Endothelial cell (in vitro differentiated cells): ENCODE measurements at places on chromosomes 11 and 22.

- no peak for DNase-seq
These were observed 109.1 kb downstream of the LARGE1 start for GRCh38 chr22:33811208-33811607.

DNA sequence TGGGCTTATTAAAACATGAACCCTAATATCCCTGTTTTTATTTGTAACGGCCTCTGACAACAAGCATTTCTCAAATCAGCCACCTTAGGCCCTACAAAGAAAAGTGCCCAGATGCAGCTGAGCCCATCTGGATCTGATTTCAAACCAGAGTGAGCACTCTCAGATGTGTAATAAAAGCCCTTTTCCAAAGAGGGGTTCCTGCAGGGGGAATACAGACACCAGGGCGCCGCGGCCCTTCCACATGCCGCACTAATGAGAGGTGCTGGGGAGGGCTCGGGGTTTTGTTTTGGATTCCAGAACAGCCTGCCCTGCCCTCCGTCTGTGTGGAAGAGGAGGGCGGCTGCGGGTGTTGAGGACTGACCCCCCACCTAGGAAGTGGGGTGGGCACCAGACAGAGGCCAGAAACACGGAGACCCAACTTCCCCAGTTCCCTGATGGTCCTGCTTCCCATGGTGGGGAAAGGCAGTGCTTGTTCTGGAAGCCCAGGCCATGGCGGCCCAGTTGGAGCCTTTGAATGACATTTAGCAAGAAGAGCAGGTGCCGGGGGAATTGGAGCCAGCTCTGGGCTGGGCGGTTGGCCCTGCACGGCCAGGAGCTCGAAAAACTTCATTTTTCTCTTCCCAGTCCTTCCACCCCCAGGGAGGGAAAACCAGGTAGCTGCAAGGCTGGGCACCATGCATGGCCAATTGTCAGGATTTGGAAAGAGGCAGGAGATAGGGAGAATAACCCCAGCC lies 63.7 kb downstream of the MACROD1 start:
- DNase-seq = no peak

GRCh38 chr11:103832762-103833161 lies 203.7 kb upstream of the DDI1 start:
- DNase-seq = no peak

GRCh38 chr11:78259777-78260487 lies 71.2 kb downstream of the USP35 start:
- no peak for DNase-seq

DNA sequence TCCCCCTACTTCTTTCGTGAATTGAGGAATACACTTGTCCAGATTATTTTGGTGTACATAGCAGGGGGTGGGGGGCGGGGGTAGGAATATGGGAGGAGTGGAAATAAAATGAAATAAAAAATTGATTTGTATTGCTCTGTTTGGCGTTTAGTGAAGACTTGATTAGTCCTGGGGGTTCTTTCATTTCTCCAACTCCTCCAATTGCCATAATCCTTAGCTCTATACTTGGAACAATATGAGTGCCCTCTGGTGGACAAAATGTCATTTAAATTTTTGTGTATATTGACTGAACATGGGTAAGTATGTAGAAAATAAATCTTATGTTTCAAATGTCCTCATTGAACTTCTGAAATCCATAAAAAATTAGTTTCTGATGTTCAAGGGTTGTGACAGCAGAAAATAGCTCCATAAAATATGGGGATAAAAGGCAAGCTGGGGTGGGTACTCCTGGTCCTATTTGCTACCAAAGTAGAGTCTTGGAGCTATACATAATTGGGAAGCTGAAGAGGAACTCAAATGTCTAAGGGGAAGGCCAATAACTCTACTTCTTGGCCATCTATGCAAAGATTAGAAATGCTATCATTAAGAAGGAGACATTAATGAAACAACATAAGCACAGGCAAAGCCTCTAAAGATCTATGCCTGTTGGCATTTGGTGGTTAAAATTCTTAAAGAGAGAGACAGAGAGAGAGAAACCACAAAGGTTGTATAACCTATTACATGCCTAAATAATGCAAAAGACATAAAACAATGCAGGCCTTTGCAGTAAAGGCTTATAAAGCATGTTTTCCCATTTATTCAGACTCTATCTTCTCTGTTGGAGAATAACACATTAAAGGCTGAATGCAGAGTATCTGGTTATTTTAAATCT lies 421.6 kb downstream of the METTL15 start:
- DNase-seq = peak; percentile 15

DNA sequence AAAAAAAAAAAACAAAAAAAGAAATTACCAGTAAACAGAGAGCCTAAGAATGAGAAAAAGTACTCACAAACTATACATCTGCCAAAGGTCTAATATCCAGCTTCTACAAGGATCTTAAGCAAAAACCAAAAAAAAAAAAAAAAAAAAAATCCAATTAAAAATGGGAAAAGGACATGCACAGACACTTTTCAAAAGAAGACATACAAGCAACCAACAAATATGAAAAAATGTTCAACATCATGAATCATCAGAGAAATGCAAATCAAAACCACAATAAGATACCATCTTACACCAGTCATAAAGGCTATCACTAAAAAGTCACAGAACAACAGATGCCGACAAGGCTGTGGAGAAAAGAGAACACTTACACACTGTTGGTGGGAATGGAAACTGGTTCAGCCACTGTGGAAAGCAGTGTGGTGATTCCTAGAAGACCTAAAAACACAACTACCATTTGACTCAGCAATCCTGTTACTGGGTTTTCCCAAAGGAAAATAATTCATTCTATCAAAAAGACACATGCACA lies 18.3 kb downstream of the MS4A6A start:
- no peak for DNase-seq

GRCh38 chr11:45736424-45736823 lies 68.5 kb upstream of the SLC35C1 start:
- DNase-seq = no peak

DNA sequence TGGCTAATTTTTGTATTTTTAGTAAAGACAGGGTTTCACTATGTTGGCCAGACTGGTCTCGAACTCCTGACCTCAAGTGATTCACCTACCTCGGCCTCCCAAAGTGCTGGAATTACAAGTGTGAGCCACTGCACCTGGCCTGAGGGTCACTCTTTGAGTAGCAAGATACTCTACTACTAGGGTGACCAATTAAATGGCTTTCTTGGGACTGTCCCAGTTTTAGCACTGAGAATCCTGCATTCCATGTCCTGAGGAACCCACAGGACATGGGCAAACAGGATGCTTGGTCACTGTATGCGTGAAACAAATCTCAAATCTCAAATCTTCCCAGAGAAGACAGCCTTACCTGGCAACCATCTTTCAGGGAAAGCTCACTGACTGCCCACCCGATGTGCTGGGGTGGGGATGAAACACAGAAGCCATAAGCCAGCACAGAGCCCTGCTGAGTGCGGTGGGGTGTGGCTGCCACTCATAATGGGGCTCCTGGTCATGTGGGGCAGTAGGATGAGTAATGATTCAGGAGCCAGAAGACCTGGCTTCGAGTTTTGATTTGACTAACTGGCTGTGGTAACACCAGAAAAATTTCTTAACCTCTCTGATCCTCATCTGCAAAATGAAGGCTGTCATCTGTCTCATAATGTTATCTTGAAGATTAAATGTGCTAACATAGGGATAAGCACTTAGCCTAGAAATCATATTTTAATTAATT lies 11.5 kb downstream of the CLMP start:
- DNase-seq = no peak

- DNase-seq = no peak
These were observed 57.6 kb downstream of the USP47 start for GRCh38 chr11:11899401-11899800.

DNA sequence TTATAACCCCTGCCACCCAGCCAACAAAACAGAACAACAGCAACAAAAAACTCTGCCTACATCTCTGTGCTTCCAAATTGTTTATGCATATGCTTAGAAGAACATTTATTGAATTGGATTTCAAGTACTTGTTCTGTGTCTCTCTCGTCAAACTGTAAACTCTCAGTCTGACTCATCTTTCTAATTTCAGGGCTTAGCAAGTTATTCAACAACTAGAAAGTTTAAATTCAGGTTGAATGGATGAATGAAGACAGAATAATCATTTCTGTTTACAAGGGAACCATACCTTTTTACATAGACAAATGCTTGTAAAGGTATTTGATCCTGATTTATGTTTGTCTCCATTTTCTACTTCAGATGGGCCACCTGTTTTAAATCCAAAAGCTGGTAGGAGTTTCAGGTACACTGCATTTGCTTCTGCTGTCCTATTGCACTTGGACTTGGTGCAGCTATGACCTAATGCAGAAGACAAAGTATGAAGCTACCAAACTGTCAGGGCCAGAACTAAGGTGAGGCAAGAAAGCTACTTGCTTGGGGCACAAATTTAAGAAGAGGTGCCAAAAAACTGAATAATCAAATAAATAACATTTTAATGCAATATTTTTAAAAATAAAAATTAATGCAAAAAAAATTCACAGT lies 1.6 kb upstream of the FBXO3 start:
- no peak for DNase-seq

GRCh38 chr11:102981324-102981910 lies 25.9 kb upstream of the MMP13 start:
- no peak for DNase-seq

GRCh38 chr22:31828739-31829138 lies 74.9 kb downstream of the DEPDC5 start:
- no peak for DNase-seq

DNA sequence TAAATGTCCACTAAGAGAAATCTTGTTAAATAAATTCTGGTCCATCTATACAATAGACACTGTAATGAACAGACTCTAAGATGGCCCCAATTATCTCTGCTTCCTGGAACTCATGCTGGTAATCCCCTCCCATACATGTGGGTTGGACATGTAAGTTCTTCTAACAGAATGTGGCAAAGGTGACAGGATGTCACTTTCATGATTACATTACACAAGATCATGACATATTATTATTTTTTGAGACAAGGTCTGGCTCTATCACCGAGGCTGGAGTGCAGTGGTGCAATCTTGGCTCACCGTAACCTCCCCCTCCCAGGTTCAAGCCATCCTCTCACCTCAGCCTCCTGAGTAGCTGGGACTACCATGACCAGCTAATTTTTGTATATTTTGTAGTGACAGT lies 14.6 kb upstream of the NDUFC2 start:
- DNase-seq = no peak

DNA sequence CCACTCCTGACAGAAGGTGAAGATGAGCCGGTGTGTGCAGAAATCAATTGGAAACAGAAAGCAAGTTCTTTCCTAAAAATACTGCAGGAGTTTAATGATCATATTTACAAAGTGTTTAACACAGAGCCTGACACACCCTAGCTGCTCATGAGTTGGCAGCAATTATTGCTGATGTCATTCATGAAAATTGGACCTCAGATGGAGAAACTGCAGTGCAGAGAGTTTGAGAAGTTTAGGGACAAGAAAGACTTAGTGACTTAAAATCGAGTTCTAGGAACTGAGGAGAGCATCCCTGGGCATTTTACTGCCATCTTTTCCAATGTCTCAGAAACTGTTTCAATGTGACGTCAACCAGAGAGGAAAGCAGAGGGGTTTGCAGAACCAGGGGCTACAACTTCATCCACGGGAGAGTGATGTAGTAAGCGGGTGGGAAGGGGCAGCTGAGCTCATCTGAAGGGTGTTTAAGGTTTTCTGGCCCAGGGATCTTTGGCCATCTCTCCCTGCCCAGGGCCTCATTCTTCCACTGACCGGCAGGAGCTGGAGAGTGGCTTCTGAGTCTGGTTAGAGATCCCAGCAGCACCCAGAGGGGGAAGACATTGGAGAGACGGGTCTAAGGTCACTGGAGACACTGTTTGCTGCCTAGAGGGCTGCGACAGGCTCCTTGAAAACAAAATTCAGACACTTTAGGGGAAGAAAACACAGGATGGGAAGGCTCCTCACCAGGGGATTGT lies 21.1 kb upstream of the IGLL5 start:
- DNase-seq = no peak

GRCh38 chr11:47340980-47341775 lies 11.3 kb downstream of the MYBPC3 start:
- no peak for DNase-seq

GRCh38 chr22:45296628-45297297 lies 12.0 kb downstream of the UPK3A start:
- no peak for DNase-seq

DNA sequence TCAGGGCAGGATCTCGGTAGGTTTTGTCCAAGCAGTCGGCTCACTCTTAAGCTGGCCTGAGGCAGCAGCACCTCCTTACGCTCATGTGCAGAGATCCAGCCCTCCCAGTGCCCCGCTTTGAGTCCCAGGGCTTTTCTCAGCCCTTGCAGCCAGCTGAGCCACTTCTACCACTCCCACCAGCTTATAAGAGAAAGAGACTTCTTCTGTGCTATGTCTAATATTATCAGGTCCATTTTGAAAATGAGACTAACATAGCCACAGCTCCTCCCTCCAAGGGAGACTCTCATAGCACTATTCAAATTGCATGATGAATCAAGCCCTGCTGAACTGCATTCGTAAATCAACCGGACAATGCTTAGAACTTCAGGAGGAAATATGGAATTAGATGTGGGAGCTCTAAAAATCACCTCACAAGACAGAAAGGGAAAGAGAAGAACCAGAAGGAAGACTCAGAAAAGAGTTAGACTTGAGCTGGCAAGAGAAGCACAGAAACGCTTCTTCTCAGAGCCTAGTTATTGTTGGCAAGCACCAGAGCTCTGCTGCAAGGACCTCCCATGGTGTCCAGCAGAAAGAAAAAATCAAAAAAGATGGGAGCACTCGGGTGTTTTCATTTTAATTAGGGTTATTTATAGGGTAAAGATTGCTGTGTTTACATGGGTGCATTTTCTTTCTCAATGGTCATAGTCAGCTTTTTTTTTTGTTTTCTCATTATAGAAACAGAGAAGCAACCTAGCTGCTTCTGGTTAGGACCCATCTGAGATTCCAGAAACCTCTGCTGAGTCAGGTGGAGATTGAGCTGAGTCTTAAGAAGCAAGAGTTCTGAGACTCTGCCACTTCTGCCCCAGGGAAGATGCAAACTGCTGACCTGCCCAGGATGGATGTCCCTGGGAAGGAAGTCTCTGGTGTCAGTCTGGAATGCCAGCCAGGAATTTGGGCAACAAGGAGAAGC lies 181.4 kb downstream of the ETS1 start:
- DNase-seq = no peak

GRCh38 chr22:31143038-31143437 lies 2.7 kb upstream of the PLA2G3 start:
- no peak for DNase-seq

- no peak for DNase-seq
These were observed 10.8 kb upstream of the TPP1 start for GRCh38 chr11:6629892-6630631.
